HS-5 (cell line): ENCODE measurements at places on chromosomes 16 and 17.

DNA sequence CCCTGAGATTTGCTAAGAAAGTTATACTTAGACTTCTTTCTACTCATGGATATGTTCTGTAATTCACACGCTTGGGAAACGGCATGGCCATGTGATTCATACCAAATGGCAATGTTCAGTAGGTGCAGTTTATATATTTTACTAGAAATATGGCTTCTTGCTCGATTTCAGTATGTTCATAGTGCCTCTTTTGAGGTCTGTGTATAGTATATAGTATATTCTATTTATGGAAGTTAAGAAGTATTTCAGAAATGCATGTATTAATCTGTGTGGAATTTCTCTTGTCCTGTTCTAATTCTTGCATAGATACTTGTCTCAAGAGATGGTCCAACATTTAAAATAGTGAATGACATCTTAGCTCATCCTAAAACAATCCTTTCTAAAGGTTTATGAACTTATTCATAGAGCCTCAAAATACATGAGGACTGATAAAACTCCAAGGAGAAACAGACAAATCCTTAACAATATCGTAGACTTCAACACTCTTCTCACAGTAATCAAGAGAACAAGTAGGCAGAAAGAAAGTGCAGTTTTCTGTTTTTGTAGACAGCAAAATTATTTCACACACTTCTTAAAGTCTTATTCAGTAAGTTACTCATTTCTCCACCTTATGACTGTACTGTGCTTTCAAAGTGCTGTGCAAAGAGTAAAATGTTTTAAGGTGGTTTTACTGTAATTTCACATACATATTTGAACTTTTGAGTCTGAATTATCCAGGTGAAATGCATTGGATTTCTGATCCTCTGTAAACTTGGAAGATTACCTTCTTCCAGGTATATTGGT, 11.1 kb downstream of the BPTF start:
- DNase-seq: peak; percentile 75

GRCh38 chr17:71472809-71473789, 647.7 kb upstream of the SOX9 start:
- no peak for DNase-seq

GRCh38 chr17:15744885-15745284, 12.8 kb downstream of the TBC1D26 start:
- no peak for DNase-seq

GRCh38 chr16:65037556-65037955, 84.3 kb downstream of the CDH11 start:
- DNase-seq: no peak

GRCh38 chr16:14392960-14393359, 237.1 kb downstream of the PARN start:
- no peak for DNase-seq

DNA sequence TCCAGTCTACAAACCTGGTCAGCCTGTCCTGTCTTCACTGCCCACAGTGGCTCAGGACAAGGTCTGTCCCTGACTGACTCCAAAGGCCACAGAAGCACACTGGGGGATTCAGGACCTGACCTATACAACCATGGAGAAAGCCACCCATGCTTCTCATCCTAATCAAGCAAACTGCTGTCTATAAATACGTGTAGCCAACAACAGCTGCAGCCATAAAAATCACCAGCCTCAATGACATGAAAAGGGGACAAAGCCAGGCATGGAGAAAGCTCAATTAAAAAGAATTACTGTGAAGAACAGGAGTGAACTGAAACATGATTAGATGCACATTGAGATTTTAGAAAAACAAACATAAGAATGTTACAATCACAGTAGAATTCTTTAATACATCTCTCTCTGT, 170.1 kb downstream of the CDK5R1 start:
- no peak for DNase-seq

- DNase-seq: no peak
Measured at GRCh38 chr16:17252701-17253100, 218.1 kb downstream of the XYLT1 start.

DNA sequence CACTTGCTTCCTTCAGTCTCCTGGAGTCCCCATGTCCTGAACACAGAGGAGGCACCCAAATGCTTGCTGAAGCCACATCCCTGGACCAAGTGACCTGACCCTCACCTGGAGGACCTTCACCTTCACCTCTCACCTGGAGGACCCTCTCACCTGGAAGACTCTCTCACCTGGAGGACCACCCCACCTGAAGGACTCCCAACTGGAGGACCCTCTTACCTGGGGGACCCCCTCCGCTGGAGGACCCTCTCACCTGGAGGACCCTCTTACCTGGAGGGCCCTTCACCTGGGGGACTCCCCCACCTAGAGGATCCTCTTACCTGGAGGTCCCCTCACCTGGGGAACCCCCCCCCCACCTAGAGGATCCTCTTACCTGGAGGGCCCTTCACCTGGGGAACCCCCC, 573 bp upstream of the CDK10 start:
- DNase-seq: no peak

GRCh38 chr16:24850289-24850938, 4.7 kb downstream of the SLC5A11 start:
- no peak for DNase-seq

DNA sequence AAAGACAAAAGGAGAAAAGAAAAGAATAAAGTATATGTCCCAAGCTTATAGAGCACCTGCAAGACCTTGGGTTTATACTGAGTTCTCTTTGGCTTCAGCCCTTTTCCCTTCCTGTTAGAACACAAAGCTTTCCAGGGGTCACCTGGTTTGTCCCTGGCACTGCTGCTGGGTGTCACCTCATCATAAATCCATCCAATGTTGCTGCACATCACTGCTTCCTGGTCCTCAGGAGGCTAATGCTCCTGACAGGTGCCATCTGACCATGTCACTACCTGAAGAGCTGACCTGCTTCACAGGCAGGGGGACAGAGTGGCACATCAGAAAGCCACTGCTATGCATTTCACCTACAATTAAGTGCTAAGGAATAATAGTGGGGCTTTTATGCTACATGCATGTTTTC, 164.6 kb upstream of the ELAC2 start:
- DNase-seq: no peak

DNA sequence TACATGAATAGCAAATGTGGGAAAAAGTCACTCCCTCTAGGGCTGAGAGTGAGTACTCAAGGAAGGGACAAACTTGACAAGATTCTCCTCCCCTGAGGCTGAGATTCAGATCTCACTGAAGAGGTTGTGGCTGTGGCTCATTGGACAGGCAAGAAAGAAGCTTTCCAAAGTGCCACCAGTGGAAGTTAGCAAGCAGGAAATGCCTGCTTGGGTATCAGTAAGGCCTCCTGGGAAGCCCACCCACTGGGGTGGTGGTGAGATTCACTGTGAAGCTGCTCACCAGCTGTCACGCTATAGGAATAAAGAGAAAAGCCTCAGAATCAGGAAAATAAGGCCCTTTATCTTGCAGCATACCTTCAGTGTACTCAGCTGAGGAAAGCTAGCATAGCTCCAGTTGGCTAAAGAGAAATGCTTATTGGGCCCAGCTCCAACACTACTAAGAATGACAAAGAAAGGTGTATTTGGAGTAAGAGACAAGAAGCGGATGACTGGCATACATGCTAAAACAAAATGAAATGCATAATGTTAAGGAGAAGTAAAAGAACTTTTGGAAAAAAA, 274.4 kb upstream of the TOM1L1 start:
- DNase-seq: no peak

- no peak for DNase-seq
Measured at GRCh38 chr17:7238420-7239090, 702 bp downstream of the PHF23 start.

GRCh38 chr17:50208611-50209061, 7.2 kb upstream of the COL1A1 start:
- no peak for DNase-seq

DNA sequence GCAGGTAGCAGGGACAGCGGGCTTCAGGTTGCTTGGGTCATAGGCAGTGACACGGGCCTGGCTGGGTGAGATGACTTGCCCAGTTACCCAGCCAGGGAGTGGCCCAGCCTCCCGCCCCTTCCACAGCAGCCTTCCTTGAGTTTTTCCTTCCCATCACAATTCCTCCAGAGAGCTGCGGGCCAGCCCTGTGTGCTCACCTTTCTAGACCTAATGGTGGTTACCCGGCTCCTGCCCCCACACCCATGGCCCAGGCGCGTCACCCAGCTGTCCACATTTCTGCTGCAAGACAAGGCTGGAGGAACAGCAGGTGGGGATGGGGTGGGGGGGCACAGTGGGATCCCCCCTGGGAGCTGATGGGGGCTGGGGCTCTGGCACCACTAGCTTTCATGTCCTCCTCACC, 203.2 kb downstream of the NTN1 start:
- no peak for DNase-seq

GRCh38 chr17:64289741-64290141, 26.7 kb upstream of the TEX2 start:
- no peak for DNase-seq
